ENCODE measurements at places on chromosomes 4 and X. TPM values are rescaled to one million over a fixed set of nuclear protein-coding genes. Genes with fewer than 3 reads are reported as not detected.

- H3K4me1 ChIP-seq, result peaks cover 25% of the 10 kb centered on the region
- no peaks in the 10 kb centered on the region for H3K27me3 ChIP-seq
- DNase-seq, result no peak
- no peaks in the 10 kb centered on the region for H3K36me3 ChIP-seq
- no peak overlapping the region for H3K27ac ChIP-seq
Measured at GRCh38 chrX:19837648-19838047, 49.8 kb downstream of the SH3KBP1 start.

GRCh38 chr4:156803056-156803455, 168.5 kb downstream of the PDGFC start:
- no peaks in the 10 kb centered on the region for H3K27me3 ChIP-seq
- no peaks in the 10 kb centered on the region for H3K36me3 ChIP-seq
- no peak for DNase-seq
- no peak overlapping the region for H3K4me3 ChIP-seq

DNA sequence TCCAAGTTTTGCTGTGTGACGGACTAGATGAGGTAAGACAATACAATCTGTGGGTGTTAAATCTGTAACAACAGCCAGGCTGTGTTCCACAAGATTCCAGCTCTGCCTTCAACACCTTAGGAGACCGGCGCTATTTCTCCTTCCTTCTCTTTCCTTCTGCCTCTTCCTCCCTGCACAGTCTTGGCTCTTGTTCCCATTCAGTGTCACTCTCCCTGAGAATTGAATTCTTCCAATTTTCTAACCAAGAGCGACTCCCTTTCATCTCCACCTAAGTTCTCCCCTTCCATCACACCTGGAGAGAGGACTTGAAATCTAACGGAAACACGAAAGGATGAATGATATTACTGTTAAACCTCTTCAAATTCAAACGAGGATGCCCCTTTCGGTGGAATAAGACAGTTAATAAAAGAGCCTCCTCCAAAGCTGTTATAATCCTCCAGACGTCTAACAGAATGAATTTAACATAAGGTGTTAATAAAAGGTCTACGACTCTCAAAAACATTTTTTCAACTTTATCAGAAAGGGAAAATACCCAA, 2.7 kb downstream of the EPHA5 start:
- H3K27me3 ChIP-seq, result no peaks in the 10 kb centered on the region
- H3K4me1 ChIP-seq, result no peaks in the 10 kb centered on the region
- H3K4me3 ChIP-seq, result no peak overlapping the region
- H3K36me3 ChIP-seq, result no peaks in the 10 kb centered on the region
- no peak for DNase-seq

GRCh38 chr4:3449574-3450534, 8.1 kb downstream of the HGFAC start:
- H3K4me3 ChIP-seq, result no peak overlapping the region
- no peak for DNase-seq
- H3K4me1 ChIP-seq, result no peaks in the 10 kb centered on the region

- H3K36me3 ChIP-seq, result no peaks in the 10 kb centered on the region
- H3K4me1 ChIP-seq, result no peaks in the 10 kb centered on the region
- DNase-seq, result no peak
- no peak overlapping the region for H3K27ac ChIP-seq
- no peaks in the 10 kb centered on the region for H3K27me3 ChIP-seq
- no peak overlapping the region for H3K4me3 ChIP-seq
Measured at GRCh38 chr4:93771640-93772411, 56.7 kb upstream of the ATOH1 start.

GRCh38 chr4:37299468-37299867, 54.9 kb downstream of the NWD2 start:
- DNase-seq, result no peak
- H3K27ac ChIP-seq, result no peak overlapping the region
- no peaks in the 10 kb centered on the region for H3K36me3 ChIP-seq
- H3K4me1 ChIP-seq, result no peaks in the 10 kb centered on the region

DNA sequence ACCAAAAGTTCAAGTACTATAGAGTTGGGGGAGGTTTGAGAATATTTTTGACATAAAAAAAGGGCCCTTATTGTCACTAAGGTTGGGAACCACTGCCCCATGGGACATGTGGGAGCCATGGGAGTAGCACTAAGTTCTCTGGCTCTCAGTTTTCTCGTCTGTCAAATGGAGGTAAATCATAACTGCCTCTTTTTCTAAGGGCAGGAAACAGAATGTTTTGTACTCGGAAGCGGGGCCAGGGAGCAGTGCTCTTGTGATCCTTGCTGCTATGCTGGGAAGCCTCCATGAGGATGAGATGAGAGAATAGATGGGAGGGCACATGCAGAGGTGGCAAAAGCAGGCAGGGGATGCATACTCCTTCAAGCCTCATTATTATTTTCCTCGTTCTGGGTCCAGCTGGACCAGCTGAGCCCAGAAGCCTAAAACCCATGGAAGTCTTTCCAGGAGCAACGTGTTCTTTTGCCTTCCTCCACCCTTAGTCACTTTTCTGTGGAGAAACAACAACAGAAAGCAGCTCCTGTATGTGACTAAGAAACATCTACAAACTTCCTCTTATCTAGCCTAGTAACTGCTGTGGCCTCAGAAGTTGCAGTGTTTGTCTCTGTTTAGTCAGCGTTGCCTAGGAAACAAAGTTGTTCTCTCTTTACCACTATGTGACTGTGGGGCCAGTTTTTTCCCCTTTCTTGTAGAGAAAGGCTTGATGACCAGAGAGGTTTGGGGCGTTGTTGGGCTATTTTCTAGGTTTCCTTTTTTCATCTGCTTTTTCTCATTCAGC, 64.8 kb downstream of the TSC22D3 start:
- no peaks in the 10 kb centered on the region for H3K27me3 ChIP-seq
- peak overlapping the region; percentile 100 for H3K27ac ChIP-seq
- peaks cover 43% of the 10 kb centered on the region for H3K4me1 ChIP-seq
- peak overlapping the region; percentile 49 for H3K4me3 ChIP-seq
- peak; percentile 89 for DNase-seq

- H3K27ac ChIP-seq, result no peak overlapping the region
- no peak for DNase-seq
- no peaks in the 10 kb centered on the region for H3K4me1 ChIP-seq
- H3K36me3 ChIP-seq, result no peaks in the 10 kb centered on the region
- H3K27me3 ChIP-seq, result no peaks in the 10 kb centered on the region
Measured at GRCh38 chr4:135371137-135371536, 1169.5 kb upstream of the PABPC4L start.

- H3K27ac ChIP-seq, result no peak overlapping the region
- H3K27me3 ChIP-seq, result peaks cover 2% of the 10 kb centered on the region
- no peaks in the 10 kb centered on the region for H3K36me3 ChIP-seq
- DNase-seq, result no peak
- peaks cover 11% of the 10 kb centered on the region for H3K4me1 ChIP-seq
Measured at GRCh38 chr4:677431-678293, 3.3 kb downstream of the MYL5 start.

GRCh38 chr4:96525898-96526297, 686.0 kb downstream of the PDHA2 start:
- H3K27me3 ChIP-seq, result no peaks in the 10 kb centered on the region
- H3K27ac ChIP-seq, result no peak overlapping the region
- DNase-seq, result no peak
- no peak overlapping the region for H3K4me3 ChIP-seq
- H3K4me1 ChIP-seq, result no peaks in the 10 kb centered on the region

DNA sequence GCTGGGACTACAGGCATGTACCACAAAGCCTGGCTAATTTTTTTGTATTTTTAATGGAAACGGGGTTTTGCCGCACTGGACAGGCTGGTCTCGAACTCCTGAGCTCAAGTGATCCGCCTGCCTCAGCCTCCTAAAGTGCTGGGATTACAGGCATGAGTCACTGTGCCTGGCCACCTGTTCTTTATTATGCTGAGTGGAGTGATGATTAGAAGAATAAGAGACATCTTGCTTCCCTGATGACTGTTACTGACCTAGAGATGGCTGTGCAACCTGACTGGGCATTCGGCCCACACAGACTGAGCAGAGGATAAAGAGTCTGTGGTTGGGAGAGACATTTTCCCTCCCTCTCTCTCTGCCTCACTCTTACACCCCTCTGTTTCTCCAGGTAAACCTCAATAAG, 56.7 kb downstream of the SPINK2 start:
- H3K4me3 ChIP-seq, result no peak overlapping the region
- no peak overlapping the region for H3K27ac ChIP-seq
- H3K36me3 ChIP-seq, result no peaks in the 10 kb centered on the region
- H3K4me1 ChIP-seq, result peaks cover 4% of the 10 kb centered on the region
- no peak for DNase-seq
- no peaks in the 10 kb centered on the region for H3K27me3 ChIP-seq

GRCh38 chr4:53841711-53842110, 222.7 kb downstream of the CHIC2 start:
- no peak for DNase-seq
- no peak overlapping the region for H3K27ac ChIP-seq
- no peaks in the 10 kb centered on the region for H3K36me3 ChIP-seq
- H3K27me3 ChIP-seq, result no peaks in the 10 kb centered on the region
- H3K4me3 ChIP-seq, result no peak overlapping the region

GRCh38 chr4:74516303-74516702, 71.4 kb downstream of the AREG start:
- no peak overlapping the region for H3K27ac ChIP-seq
- H3K4me1 ChIP-seq, result no peaks in the 10 kb centered on the region
- no peaks in the 10 kb centered on the region for H3K36me3 ChIP-seq

- H3K36me3 ChIP-seq, result no peaks in the 10 kb centered on the region
- no peak for DNase-seq
- peaks cover 4% of the 10 kb centered on the region for H3K27me3 ChIP-seq
- H3K27ac ChIP-seq, result no peak overlapping the region
- H3K4me3 ChIP-seq, result no peak overlapping the region
Measured at GRCh38 chrX:110444996-110445395, 86.3 kb downstream of the RTL9 start.

- H3K4me1 ChIP-seq, result no peaks in the 10 kb centered on the region
- DNase-seq, result no peak
- H3K4me3 ChIP-seq, result no peak overlapping the region
- H3K27ac ChIP-seq, result no peak overlapping the region
- no peaks in the 10 kb centered on the region for H3K36me3 ChIP-seq
- no peaks in the 10 kb centered on the region for H3K27me3 ChIP-seq
Measured at GRCh38 chr4:161577579-161578301, 586.1 kb downstream of the FSTL5 start.

ADH1A gene
- total RNA-seq, result not detected

MAP7D2 gene
- total RNA-seq, result 0.15 TPM

SLC26A1 gene
- total RNA-seq, result not detected

HELT gene
- not detected for total RNA-seq
